ENCODE measurements at places on chromosomes 5 and 9.

- no peak for DNase-seq
These were observed 20.1 kb upstream of the CKMT2 start for GRCh38 chr5:81213070-81213469.

DNA sequence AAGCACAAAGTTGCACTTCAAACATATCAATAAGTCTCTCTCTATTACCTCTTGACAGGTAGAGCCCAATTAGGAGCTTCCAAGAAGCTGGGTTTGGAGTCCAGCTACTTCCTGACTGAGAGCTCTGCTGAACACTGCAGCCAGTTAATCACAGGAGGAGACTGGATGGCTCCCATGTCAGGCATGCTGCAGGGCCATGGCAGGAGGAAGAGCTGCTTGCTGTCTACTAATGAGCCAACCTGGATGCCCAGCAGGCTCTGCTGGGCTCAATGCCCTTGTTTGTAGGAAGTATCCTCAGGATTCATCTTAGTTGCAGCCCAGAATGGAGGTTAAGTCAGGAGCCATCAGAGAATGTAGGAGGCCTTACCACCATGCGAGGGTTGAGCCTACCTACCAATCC is 91.9 kb downstream of the TMEM215 start:
- no peak for DNase-seq

GRCh38 chr9:110691002-110691549 is 22.5 kb downstream of the MUSK start:
- DNase-seq = no peak

GRCh38 chr5:172640139-172640538 is 924 bp upstream of the NEURL1B start:
- DNase-seq = no peak

DNA sequence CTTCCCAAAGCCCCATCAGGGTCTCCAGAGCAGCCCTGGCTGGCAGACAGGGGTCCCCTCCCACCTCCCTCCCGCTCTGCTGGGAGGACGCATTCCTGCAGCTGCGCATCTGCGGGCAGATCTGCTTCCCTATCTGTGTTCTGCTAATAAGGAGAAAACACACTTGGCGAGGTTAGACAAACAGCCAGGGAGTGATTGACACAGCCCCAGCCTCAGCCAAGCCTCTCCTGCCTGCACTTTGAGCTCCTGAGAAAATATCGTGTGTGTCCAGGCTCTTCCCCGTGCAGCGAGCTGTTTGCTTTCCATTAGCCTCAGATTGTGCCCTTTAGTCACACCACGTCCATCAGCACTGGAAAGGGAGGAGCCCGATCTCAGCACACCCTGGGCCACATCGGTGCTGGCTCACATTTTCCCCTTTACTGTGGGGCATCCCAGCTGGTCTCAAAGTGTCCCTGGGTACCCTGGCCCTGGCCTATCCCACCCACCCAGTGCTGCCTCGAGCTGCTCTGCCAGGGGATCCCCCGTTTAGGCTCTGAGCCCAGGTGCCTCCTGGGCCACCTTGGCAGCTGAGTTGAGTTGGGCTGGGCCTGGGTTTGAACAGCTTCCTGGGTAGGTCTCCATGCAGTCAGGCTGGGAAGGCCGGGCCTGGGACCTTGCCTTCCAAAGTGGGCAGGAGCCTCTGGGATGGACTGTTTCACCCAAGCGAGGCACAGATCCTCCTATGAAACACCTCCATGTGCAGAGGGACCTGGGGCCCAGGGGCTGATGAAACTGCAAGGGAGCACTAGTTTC is 61.1 kb downstream of the BARX1 start:
- DNase-seq = no peak

DNA sequence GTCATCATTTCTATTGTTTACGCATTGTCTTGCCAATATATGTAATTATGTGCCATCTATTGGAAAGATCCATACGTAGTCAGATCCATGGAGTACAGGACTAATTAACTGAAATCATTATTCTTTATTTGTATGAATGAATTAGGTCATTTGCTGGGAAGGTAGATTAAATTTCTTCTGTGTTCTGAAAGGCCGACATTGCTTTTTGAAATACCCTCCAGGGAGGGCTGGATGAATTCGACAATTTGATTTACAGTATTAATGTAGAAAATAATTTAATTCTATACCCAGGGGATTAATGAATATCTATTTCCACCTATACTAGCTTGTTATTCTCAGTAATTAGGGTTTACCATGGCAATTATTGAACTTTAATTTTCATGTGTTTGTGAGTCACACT is 117.6 kb downstream of the CHSY3 start:
- no peak for DNase-seq

GRCh38 chr5:6453937-6454560 is 5.4 kb downstream of the UBE2QL1 start:
- DNase-seq = no peak

DNA sequence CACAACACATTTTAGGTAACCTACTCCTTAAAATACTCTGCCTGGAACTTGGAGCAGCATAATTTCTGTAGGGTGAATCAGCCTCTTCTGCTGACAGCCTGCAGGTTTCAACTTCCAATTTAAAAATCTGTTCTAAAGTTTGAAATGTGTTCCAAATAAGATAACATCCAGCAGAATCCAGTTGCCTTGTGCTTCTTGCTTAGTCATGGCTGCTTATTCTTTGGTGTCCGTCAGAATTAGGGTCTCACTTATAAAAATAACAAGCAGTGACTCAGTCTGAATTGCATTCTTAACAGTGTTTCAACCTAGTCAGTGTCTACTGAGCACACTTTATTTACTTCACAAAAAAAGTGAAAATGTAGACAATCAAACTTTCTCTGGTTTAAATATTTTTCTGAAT is 3.7 kb downstream of the CDH6 start:
- no peak for DNase-seq

DNA sequence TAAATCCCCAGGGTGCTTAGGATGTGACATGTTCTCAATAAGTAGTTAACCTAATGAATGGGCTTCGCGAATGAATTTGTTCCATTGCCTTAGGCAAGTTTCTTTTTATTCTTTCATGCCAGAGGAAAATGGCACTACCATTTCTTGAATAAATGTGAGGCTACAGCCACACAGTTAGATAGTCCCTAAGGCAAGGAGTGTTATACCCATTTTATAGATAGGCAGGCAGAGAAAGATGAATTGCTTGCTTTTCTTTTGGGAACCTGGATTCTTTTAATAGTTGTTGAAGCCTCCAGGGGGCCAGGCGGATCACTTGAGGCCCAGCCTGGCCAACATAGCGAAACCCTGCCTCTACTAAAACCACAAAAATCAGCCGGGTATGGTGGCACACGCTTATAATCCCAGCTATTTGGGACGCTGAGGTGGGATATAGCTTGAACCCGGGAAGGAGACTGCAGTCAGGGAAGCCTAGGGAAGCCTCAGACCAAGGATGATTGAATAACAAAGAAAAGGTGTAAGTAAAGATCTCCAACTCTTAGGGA is 943 bp downstream of the NOP16 start:
- DNase-seq = no peak

DNA sequence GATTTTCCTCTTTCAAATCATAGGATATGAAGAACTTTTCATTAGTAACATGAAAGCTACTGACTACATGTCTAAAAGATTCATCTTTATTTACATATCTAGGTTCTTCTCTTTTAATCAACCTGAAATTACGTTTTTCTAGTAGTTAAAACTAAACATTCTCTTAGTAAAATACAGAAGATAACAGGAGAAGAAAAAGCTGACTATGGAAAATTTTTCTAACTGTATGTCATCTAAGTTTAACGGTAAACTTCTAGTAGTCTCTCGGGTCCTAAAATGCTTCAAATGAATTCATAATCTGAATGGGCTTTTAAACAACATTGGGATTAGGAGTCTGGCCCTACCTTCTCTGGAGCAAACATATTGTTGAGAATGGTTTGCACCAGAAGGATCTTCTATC is 151.9 kb downstream of the PDE4D start:
- no peak for DNase-seq

GRCh38 chr5:169354263-169354662 is 53.3 kb upstream of the SLIT3 start:
- no peak for DNase-seq

- no peak for DNase-seq
These were observed 546.3 kb downstream of the MAT2B start for GRCh38 chr5:164051745-164052144.

DNA sequence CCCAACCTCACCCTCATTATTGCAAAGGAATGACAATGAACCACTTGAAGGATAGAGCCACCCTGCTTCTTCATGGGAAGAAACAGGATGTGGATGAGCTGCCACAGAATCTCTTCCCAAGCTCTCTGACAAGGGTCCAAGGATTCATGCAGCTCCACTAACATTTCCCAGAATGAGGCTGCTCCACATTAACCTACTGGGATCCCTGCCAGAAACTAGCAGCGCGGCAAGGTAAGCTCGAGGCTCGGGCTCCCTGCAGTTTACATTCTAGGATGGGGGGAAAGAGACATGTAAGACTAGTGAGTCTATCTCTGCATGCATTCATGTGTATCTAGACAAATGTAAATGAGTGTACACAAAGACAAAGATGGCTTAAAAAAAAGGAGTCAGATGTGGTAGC is 12.1 kb downstream of the DCAF12 start:
- no peak for DNase-seq

GRCh38 chr9:96467784-96468183 is 17.8 kb downstream of the HABP4 start:
- DNase-seq = no peak

GRCh38 chr9:85118990-85119755 is 449.6 kb downstream of the NTRK2 start:
- DNase-seq = no peak

GRCh38 chr5:73729329-73729728 is 103.3 kb downstream of the ARHGEF28 start:
- no peak for DNase-seq

DNA sequence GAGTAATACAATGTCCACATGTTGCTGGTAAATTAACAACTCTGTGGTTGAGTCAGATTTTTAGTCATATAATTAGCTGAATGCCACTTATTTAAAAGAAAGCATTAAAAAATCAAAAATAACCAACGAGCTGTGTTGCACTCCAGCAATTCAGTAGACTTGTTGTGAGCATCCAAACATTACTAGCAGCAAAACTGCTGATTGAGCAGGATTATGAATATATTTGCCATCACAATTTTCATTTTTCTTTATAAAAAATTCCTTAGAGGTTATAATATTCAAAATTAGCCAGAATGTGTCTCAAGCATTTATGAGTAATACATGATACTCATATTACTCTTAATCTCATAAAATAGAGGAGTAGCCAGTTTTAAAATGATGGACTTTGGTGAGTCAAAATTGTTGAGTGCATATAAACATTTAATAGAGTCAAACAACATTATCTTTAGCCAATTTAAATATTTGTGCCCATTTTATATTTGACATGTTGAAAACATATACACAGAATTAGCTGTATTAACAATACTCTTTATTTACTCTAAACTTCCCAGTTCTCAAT is 44.0 kb downstream of the ST8SIA4 start:
- no peak for DNase-seq

- DNase-seq = no peak
These were observed 112.6 kb downstream of the MACIR start for GRCh38 chr5:103371046-103371607.

GRCh38 chr5:153425914-153426313 is 64.6 kb upstream of the GRIA1 start:
- DNase-seq = no peak

DNA sequence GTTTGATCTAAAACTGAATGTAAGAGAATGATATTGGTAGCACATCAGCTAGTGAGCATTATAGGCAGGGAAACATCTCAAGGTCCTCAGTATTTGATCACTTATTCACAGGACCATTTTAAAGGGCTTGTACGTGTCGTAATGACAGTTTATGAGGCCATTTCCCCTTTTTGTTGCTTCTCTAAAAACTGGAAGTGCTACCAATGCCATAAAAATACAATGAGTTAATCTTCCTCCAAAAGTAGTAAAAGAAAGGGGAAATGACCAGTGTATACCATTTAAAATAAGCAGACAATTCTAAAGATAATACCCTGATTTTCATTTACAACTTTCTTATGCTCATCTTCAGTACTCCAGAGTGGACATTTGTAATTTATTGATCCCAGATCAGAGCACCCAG is 285.8 kb upstream of the PCSK5 start:
- DNase-seq = no peak

GRCh38 chr5:139150367-139150999 is 47.7 kb downstream of the SIL1 start:
- DNase-seq = no peak

DNA sequence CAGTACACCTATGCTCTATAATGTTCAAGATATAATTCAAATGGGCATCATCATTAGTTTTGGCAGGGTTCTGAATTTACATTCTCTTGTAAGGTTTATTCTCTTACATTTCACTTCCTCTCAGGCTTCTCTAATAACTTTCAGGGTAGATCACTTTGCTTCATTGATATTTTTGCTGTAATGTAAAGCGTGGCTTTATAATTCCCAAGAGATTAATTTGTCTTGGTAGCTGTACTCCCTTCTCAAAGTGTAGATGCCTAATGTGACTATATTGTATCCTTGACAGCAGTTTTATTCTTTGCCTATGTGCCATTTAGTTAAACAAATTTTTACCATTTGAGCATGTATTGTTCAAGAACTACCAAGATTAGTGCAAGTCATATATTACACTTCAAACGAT is 889.1 kb downstream of the TAF11L14 start:
- no peak for DNase-seq

- DNase-seq = no peak
These were observed 986.5 kb downstream of the CDH18 start for GRCh38 chr5:19001539-19001938.

DNA sequence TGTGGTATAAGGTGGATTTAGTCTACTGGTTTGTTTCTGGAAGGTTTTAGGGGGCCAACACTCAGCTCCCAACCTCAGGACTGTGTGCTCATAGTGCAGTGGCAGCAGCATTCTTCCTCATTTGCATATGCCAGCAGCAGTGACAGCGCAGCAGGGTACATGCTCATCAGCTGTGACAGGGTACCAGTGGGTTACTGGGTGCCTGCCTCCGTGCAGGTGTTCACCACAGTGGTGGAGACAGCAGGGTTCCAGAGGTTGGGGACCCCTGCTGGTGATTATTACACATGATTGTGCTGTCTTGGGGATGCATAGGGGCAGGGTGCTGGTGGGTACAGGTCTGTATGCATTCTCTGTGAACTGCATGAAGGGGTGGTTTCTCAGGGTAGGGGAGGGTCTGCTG is 45.5 kb upstream of the IFNE start:
- DNase-seq = no peak

- no peak for DNase-seq
These were observed 278.3 kb upstream of the MPDZ start for GRCh38 chr9:13557746-13558145.

DNA sequence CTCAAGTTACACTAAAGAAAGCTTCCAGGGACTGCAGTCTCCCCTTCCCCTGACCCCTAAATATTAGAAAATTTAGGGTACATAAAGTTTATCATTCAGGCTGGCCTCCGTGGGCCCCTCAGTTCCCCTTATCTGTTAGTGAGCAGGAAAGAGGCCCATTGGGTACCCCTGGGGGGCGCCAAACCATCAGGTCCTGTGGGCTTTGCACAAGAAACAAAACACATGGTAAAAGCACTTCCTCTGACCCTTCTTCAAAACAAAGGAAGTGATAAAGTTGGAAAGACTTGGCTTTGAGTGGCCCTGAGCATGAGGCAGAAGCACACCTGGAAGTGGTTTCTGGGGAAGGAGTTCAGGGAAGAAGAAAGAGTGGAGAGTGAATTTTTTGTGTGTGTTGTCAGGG is 213.0 kb downstream of the SMARCA2 start:
- no peak for DNase-seq

Measured in BJ (cell line).